ENCODE measurements at places on chromosomes 1 and 21.

DNA sequence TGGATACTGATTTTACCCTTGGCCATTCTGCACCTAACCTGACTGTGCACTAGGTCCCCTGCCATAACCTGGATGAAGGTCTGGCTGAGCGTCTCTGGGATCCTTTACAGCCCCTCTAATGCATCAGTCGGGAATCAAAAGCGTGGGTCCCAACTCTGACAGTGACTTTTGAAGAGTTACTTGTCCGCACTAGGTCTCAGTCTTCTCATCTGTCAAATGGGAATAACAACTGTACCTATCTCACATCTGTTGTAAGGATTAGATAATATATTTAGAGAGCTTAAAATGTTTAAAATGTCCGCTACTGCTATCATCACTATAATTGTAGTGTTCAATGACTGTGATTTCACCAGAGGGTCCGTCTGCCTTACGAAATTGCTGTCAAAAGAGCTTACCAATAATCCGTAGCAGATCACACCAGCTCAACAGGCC lies 746 bp downstream of the TADA1 start:
- no peak for DNase-seq

DNA sequence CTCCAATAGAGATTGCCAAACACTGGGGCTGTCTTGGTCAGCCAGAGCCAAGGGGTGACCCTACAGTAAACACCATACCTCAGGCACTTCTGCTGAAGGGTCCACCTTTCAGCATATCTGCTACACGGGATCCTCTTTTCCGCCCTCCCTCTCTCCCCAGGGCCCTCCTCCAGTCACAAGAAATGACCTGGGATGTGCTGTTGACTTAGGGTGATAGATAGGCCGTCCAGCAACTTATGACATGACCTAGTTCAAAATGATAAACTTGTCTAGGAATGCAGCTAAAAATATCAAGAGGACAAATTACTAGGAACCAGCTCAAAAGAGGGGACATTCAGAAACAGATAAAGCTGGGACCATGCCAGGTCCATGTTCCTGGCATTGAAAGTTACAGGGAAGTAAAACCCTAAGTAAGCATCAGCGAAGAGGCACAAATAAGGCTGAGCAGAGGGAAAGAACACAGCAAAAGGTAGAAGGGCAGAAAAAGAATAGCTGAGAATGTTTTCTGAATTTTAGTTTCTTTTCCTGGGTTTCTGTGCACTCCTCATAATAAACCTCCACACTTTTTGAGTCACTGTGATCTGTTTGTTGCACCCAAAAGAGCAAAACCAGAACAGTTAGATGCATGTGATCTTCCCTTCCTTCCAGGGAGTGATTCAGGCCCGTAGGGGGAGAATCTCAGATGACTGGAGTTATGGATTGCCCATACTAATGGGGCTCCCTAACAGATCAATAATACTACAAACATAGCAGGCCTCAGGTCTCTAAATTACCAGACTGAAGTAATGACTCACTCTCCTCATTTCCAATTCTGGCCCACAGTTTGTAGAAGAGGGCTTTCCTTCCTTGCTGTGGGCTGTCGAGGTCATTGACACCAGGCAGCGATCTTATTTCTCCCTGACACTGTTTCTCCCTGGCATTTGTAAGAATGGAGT lies 48.9 kb upstream of the F3 start:
- DNase-seq = peak; percentile 19

DNA sequence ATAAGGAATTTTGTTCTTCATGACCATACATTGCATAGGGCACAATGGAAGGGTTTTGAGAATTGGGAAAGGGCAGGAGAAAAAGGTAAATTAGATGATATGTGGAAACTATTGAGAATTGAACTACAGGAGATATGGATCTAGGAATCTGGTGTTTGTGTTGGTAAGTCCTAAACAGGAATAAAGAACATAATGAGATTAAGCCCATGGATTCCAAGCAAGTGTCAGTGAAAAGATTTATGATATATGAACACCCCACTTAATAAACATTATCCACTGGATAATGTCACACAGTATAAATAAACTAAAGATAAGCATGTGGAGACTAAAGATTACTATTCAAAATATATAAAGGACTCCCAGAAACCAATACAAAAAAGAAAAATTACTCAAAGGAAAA lies 98.2 kb downstream of the TNFSF18 start:
- DNase-seq = no peak

GRCh38 chr1:93686504-93687250 lies 5.0 kb upstream of the BCAR3 start:
- DNase-seq = no peak

DNA sequence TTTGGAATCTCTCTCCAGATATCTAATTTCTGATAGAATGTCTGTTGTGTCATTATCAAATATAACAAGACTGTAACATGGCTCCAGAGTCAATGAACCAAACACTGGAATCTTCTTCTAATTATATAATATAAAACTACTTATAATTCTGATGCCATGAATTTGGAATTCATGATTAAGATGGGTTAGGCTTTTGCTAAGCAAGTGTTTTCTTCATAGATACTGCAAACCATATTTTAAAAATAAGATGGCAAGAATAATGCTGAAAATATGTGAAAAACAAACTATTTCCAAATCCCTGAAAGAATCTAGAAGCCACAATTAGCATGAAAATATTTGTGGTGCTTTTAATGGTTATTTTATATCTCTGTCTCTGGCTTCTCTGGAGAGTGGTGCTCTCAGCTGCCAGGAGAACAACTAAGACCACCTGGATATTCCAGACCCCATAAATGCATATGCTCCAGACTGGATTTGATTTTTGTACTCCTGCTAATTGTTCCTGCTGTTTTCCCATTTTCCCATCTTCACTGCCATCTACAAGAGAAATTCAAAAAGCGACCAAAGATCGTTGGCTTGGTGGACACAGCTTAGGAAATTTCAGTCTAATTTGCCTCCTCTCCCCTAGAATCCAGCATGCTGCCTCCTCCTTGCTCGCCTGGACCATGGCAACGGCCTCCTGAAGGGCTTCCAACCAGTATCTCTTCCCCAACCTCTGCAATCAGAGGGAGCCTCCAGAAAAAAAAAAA lies 418.9 kb downstream of the SETD4 start:
- DNase-seq = peak; percentile 10

- DNase-seq = no peak
Measured at GRCh38 chr1:154433161-154433764, 28.1 kb downstream of the IL6R start.

DNA sequence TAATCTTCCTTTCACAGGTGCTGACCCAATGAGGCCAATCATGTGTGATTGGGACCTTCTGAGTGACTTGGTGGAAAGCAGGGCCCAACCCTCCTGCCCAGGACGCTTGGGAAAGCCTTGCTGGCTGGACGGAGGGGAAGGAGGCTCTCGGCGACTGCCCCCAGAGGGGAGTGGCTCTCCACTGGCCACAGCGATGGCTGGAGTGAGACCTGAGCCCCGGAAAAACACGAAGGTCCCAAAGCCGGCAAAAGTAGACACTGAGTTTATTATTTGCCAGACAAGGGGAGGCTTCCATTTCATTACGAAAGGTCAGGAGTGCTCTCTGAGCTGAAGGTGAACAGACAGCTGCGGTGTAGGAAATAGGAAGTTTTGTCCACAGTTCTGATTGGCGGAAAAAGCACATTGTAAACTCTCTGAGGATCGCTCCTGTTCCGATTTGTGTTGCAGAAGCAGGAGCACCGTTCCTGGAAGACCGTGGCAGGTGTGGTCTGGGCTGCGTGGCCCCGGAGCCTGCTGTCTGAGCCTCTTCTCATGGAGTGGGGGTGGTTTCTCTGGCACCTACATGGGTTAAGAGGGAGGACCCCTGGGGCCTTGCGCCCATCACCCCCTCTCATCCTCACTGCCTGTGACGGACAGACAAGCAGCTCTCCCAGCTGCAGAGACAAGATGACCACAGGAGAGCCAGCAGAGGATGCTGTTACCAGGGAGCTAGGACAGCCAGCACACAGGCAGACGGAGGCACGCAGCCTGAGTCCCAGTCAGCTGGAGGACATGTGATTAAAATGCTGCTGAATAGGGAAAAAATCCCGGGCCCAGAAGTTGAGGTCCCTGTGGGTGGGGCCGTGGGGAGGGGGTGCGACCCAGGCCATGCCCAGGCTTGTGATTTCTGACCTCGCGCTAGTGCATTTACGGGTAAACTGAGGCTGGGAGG lies 41.5 kb downstream of the KRTAP10-1 start:
- DNase-seq = no peak

GRCh38 chr1:204146309-204146708 lies 5.5 kb downstream of the ETNK2 start:
- DNase-seq = no peak

GRCh38 chr1:65691972-65692371 lies 100.7 kb upstream of the PDE4B start:
- peak; percentile 59 for DNase-seq

DNA sequence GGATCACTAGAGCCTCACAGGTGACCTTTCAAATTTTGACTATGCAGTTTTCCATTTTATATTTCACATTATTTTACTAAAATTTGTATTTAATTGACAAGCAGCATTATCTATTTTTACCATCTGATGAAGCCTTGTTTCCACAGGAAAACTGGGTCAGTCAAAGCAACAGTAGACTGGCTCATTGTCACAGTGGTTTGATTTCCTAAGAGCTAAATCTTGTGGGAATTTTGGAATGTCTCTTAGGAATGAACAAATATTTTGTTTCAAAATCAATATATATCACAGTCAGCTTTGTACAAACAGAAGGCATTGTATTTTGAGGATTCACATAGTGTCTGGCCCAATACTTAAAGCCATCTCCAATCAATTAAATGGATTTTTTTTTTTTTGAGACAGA lies 152.6 kb upstream of the RNPC3 start:
- DNase-seq = no peak

GRCh38 chr1:98188774-98189173 lies 267.9 kb upstream of the DPYD start:
- DNase-seq = no peak

GRCh38 chr1:208219659-208220282 lies 24.4 kb downstream of the PLXNA2 start:
- DNase-seq = peak; percentile 72

- DNase-seq = no peak
Measured at GRCh38 chr1:38454749-38455441, 404.7 kb downstream of the RRAGC start.

DNA sequence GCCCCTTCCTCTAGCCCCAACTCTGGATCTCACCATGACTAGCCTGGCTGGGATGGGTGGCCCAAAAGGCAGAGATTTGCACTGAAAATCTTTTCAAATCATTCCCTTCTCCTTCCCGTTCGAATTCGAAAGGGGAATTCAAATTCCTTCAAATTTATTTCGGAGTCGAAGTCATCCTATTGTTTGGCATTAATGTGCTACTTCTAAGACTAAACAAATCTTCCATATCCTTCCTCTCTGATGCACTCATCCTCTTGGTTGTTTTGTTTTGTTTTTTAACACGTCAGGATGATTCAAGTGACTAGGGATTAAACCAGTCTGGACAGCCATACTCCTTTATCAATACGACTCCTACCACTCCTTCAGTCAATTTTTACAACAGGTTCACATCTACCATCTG lies 95.5 kb upstream of the SGIP1 start:
- no peak for DNase-seq

DNA sequence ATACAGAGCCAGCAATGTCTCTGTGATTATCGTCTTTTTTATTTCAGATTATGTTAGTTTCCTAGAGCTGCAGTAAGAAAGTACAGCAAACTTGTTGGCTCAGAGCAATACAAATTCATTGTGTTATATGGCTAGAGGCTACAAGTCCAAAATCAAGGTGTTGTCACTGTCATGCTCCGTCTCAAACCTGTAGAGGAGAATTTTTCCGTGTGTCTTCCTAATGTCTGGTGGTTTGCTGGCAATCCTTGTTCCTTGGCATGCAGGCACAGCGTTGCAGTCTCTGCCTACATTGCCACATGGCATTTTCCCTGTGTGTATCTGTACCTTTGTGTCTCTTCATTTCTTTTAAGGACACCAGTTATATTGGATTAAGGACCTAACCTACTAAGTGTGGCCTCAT lies 244.4 kb downstream of the LRRIQ3 start:
- no peak for DNase-seq

- no peak for DNase-seq
Measured at GRCh38 chr1:171793636-171794035, 12.2 kb downstream of the METTL13 start.

GRCh38 chr1:54305906-54306514 lies 100.2 kb downstream of the SSBP3 start:
- no peak for DNase-seq

- DNase-seq = peak; percentile 56
Measured at GRCh38 chr1:169326956-169327268, 40.7 kb downstream of the NME7 start.

DNA sequence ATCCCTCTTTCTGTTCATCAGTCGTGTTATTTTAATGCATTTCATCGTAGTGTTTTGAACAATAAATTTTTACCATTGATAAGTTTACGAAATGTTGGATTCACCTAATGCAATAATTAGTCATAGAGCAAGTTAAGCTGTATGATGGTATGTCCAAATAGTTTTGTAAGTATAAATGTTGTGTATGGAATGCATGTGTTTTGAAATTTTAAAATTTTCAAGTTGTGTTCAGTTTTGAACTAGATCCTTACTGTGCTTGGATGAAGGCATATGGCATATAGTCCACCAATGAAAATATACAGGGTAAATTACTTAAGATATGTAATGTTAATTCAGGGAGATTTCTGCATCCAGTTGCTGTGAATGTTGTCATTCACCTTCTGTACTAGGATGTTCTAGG lies 2.3 kb downstream of the ZMYM4 start:
- DNase-seq = no peak

GRCh38 chr1:40951943-40952743 lies 27.4 kb upstream of the CTPS1 start:
- peak; percentile 76 for DNase-seq

DNA sequence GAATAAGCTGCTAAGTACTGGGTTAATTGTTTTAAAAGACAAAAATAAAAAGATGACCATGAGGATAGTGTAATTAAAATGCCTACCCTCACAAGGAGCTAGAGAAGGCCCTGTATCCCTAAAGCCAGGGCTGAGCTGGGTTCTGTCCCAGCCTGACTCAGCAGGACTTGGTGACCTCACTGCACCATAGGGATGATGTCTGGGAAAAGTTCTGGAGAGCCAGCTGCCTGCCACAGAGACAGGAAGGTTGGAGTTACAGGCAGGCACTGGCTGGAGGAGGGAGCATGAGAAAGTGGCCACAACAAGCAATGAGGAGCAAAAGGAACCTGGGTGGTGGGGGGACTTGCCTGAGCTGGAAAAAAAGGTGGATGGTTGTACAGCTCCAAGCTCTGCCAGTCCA lies 5.7 kb upstream of the TNR start:
- DNase-seq = no peak

GRCh38 chr1:167533851-167534300 lies 15.5 kb upstream of the CD247 start:
- DNase-seq = peak; percentile 76

All from foreskin fibroblast (primary cell).